ENCODE measurements at places on chromosomes 5 and 9.

DNA sequence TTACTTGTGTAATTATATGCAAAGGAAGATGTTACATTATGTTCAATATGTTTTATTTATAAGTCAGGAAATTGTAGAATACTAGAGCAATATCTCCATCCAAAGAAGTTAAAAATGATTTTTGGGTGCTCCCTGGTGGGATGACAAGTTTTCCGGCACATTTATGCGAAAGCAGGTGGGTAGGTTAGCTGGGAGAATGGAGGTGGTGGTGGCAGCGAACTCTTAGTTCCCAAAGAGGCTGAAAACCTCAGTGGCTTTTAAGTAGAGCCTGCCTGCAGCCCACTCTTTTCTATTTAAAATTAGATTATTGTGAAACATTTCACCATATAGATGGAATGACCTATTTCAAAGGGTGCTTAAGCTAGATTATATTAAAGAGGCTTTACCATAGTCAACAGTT lies 51.8 kb downstream of the ANKRD33B start:
- DNase-seq: no peak

GRCh38 chr5:6572086-6572824 lies 60.6 kb downstream of the NSUN2 start:
- DNase-seq: no peak

DNA sequence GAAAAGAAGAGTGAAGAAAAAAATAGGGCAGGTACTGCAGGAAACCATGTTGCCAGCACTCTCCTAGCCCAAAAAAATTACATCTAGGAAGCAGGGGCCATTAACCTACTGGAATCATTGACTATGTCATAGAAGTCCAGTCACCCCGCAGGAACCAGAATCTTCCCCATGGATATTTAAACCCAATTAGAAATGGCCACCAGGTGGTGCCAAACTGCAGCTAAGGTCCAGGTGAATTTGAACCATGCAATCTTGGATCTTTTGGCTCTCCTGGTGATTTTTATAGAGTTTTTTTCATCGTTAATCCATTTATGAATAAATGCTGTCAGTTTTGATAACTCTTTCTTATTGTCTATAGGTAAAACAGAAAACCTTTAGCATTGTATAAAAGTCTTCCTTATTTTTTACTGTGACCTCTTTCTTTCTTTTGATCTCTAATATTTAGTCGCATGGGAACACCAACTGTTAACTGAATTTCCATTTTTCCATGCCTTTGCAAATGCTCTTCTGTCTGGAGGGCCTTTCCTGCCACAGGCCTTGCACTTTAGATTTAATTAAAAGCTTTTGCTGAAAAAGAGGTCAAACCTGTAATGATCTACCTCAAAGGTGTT lies 147.5 kb upstream of the FGF10 start:
- DNase-seq: no peak

DNA sequence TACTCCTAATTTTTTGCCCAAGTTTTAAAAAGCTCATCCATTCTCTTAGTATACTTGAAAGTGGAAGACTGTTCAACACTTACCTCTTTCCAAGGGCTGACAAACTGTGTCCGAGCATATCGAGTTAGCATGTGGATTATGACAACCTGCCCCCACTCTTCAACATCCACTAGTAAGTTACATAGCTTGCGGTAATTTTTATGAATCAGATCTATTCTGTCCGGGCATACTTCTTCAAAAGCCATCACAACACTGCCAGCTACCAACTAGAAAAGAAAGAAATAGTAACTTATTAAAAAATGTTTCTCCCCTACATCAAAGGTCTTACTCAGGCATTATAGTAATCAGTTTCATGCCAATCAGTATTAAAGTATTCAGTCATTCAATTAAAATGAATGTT lies 78.5 kb downstream of the AP3B1 start:
- no peak for DNase-seq

DNA sequence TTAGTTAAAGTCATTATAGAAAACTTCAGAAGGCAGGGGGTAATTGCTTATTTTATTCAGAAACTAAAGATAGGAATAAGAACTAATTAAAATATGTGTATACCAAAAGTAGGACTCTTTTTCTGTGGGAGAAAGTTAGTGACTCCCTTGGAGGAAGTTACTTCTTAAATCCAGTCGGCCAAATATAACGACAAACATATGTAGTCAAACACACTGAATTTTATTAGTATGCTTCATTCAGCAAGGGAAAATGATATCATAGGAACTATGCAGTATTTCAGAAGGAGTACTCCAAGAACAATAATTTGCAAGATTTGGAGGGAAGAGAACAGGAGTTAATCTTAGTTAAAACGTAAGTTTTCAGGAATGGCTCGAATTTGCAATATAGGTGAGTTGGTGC lies 432.6 kb downstream of the CYLC2 start:
- DNase-seq: no peak

GRCh38 chr9:76845254-76845653 lies 60.7 kb downstream of the PRUNE2 start:
- no peak for DNase-seq

DNA sequence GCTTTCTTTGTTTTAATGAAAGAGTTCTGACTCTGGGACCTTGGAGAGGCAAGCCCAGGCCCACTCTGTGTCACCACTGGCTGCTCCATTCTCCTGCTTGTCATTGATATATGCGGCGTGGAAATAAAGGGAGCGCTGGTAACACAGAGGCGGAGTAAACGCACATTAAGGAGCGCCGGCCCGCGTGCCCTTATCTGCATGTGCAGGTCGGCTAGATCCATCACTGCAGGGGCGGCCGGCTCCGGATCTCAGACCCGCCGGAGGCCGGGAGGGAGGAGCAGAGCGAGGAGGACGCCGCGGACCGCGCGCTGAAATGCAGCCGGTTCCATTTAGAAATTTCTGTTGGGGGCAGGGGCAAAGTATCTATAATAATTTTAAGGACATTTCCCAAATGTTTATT lies 70.8 kb downstream of the MRPL36 start:
- DNase-seq: no peak

GRCh38 chr5:72692651-72693442 lies 123.6 kb upstream of the TNPO1 start:
- no peak for DNase-seq

DNA sequence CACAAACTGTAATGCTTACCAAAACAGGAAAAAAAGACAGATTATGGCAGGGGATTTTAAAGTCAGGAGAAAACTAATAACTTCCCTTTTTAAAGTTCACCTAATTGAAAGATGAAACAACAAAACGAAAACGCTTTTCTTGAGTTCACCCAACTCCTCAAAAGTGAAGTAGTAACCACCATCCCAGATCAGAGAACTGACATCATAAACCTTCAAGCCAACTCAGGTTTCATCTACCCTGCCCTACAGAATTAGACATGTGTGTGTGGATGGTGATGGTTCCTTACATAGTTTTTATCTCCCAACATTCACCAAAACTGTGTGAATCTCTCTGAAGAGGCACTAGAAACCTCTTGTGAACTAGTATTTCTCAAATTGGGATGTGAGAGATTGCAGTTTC lies 195.2 kb upstream of the PTGER4 start:
- DNase-seq: no peak

- no peak for DNase-seq
Observed at GRCh38 chr5:111930905-111931461, 174.0 kb upstream of the NREP start.

DNA sequence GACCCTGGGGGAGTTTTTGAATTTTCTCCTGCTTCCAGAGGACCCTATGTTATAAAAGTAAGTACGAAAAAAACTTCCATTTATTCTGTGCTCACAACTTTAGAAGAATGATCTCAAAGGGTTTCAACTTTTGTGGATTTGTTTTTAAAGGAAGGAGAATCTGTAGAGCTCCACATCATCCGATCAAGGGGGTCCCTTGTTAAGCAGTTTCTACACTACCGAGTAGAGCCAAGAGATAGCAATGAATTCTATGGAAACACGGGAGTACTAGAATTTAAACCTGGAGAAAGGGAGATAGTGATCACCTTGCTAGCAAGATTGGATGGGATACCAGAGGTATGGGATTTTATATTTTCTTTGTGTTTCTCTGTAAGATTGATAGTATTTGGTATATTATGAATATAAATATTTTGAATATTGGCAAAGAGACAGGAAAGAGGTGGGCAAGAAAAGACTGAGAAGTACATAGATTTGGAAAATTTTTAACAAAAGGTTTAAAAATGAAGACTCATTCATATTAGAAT lies 84.2 kb downstream of the ADGRV1 start:
- DNase-seq: no peak

DNA sequence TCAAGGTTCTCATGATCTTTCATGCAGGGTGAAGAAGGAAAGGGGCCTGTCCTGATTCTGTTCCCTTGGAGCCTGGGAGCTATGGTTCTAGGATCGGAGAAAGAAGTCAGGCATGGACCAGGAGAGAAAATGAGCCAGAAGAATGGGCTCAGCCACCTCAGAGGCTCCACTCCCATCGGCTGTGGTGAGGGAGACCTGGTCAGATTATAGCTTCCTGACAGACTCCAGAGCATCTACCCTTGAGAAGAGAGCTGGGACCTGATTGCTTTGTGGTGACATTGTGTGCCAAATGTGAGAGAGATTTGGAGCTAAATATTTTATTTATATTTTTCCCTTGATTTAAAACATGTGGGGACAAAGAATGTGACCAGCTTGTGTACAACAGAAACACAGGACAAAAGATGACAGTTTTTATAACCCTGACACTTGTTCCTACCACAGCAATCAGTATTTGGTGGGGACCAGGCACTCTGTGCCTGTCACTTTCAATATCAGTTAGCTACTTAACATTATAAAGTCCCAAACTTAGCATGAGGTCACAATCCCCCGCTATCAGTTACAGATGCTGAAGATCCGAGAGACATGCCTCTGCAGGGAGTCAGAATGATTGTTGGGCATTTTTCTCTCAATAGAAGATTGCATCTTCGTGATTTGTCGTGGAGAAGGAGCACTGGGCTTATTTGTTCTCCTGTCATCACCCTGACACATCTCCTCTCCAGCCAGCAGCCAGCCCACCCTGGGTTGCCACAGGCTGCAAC lies 228.3 kb upstream of the ADAMTS16 start:
- DNase-seq: no peak

- peak; percentile 86 for DNase-seq
Observed at GRCh38 chr5:14664270-14665100, at the start of gene OTULIN. Gene OTULIN, plus strand, starts transcription at chr5:14664718. Its CDS starts 108 bp downstream, at chr5:14664826.

GRCh38 chr9:92276331-92277032 lies 17.0 kb downstream of the IARS1 start:
- no peak for DNase-seq

GRCh38 chr5:14143546-14143840 lies 351 bp downstream of the TRIO start:
- no peak for DNase-seq

- DNase-seq: peak; percentile 41
Observed at GRCh38 chr9:13587571-13587970, 308.1 kb upstream of the MPDZ start.

All from occipital lobe (tissue), 3 donors.